Ammon's horn (tissue), 1 donor: ENCODE measurements at places on chromosomes 12 and 14.
A peak's percentile ranks its signal among the peaks of the same experiment; 100 is the strongest.

DNA sequence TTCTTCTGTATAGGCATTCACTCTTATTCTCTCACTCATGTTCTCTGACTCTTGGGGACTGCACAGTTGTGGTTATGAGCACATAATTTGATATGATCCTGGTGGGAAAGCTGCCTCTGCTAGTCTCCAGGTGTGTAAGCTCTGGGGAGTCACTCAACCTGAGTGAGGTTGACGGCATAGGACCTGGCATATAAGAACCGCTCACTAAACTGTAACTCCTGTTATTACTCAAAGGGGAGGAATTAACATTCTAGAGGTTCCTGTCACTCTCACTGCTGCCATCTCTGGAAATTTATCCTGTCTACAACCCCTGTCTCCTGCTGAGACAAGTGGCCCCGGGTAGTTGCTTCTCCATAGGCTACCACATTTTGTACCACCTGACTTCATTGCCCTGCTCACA, 14.0 kb downstream of the SRSF5 start:
- no peak for DNase-seq

GRCh38 chr14:103517721-103518421, 4.8 kb downstream of the CKB start:
- DNase-seq, result no peak

- DNase-seq, result no peak
Measured at GRCh38 chr12:7719946-7720730, 8.9 kb downstream of the DPPA3 start.

DNA sequence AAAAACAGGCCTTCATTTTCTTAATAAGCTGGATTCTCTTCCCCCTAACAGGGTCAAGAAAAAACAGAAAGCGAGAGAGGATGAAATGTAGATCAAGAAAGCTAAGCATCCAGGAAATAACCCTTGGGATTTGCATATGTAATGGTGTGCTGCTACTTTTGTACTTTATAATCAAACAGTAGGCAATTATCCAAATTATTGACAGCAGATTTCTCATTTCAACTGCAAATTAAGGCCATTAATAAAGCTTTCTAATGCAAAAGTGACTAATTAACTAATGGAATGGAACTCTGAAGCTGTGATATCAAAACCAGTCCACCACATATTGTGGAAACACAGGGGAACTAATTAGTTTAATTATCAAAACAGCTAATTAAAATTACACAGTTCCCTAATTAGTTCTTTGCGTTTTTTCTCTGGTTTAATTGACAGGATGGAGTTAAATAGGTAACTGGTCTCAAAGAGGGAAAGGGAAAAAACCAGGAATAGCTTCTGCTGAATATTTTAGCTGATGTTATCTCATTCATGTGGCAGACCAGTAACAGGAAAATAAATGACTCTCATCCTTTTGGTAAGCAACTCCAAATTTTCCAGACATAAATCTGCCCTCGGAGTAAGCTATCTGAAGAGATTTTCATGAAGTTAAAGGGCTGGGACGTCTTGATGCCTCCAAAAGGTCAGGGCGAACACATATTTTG, 182.7 kb upstream of the LMO3 start:
- no peak for DNase-seq

GRCh38 chr12:62787611-62788010, 147.3 kb downstream of the PPM1H start:
- no peak for DNase-seq

DNA sequence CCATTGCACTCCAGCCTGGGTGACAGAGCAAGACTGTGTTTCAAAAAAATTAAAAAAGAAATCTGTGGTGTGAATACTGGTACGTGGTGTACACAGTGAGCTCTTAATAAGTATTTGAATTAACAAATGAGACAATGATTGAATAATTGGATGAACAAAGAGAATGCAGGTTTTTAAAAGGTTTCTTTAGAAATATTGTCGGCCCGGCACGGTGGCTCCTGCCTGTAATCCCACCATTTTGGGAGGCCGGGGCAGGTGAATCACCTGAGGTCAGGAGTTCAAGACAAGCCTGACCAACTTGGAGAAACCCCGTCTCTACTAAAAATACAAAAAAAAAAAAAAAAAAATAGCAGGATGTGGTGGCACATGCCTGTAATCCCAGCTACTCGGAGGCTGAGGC, 6.6 kb downstream of the HIF1A start:
- no peak for DNase-seq

DNA sequence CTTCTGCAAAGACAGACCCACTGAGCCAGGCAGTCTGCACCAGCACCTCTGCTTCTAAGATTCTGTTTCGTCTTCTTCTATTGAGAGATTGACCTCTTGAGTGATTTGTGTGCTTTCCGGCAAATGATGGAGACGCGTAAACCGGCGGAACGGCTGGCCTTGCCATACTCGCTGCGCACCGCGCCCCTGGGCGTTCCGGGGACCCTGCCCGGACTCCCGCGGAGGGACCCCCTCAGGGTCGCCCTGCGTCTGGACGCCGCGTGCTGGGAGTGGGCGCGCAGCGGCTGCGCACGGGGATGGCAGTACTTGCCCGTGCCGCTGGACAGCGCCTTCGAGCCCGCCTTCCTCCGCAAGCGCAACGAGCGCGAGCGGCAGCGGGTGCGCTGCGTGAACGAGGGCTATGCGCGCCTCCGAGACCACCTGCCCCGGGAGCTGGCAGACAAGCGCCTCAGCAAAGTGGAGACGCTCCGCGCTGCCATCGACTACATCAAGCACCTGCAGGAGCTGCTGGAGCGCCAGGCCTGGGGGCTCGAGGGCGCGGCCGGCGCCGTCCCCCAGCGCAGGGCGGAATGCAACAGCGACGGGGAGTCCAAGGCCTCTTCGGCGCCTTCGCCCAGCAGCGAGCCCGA, 703 bp downstream of the ASCL4 start:
- DNase-seq, result peak; percentile 19

DNA sequence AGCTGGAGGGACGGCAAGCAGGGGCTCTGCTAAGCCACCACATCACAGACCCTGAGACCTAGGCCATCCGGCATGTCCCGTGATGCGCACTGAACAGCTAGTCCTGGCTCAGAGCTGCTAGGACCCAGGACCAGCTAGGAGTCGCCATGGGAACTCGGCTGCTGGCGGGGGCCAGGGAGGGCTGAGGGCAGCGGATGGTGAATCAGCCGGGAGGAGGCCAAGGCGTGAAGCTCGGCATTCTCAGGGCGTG, 5.1 kb downstream of the AHNAK2 start:
- DNase-seq, result peak; percentile 64

- no peak for DNase-seq
Measured at GRCh38 chr14:30223966-30224365, 296.3 kb upstream of the PRKD1 start.

DNA sequence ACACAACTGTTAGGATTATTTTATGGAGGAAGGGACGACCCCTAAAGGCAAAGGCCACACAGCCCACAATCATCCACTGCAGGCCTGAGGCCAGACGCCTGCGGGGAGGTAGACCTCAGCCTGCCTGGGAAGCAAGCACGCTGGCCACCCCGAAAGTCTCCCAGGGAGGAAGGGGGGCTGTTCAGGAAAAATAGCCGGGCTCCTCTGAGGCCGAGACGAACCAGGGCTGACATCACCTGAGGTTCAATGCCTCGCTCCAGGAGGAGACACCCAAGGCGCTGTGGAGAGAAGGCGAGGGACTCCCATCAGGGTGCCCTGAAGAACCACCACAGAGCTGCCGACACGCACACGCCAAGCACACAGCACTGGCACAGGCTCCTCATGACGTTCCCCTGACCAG, 127.4 kb downstream of the PIWIL1 start:
- DNase-seq, result no peak

DNA sequence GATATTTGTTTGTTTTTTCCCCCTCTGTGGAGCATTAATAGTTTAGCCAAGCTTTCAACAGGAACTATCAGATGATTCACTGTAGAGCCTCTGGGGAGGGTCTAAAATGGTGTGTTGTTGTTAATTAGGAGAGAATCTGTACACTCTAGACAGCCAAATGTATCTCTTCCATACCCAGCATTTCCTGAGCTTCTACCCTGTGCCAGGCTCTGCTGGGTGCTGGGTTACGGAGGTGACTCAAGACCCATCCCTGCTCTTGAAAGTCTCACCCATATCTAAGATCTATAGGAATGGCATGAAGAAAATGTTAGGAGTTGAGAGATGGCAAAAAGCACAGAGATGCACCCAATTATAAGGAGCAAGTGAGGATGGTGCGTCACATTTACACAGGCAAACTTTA, 245.8 kb downstream of the C12orf75 start:
- no peak for DNase-seq

DNA sequence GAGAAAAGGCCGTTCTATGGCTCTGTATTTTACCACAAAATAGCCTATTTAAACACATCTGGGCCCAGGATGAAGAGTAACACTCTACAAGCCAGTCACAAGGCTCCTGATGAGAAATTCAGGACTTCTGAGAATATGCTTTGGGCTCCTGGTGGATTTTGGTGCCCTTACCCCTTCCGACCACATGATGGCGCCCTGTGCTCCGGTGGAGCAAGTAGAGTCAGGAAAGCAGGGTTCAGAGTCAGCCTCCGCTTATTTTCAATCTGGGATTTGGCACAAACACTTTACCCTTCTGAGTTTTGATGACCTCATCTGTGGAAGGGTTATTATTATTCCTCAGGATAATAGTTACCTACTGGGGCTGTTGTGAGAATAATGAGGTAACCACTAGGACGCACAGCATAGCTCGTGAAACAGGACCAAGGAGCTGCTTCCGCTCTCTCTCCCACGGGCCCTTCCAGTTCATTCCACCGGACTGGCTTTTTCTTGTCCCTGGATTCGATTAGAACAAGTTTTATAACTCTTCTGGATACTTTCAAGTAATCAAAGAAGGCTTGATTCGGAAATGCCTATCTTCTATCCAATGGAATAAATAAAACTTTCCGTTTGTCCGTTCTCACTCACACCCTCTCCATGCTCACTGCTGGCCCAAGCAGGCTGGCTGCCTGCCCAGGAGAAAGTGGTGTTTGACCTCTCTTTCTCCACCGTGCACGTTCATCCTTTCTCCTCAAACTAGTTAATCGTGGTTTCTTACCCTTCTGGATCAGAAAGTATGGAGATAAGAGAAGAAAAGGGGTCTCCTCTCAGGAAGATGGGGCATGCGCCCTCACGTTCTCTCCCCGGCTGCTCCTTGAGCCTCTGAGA, 104.6 kb downstream of the GALC start:
- DNase-seq, result no peak

- DNase-seq, result no peak
Measured at GRCh38 chr12:131047789-131048610, 94.3 kb downstream of the ADGRD1 start.

GRCh38 chr14:30610787-30611343, 11.3 kb upstream of the SCFD1 start:
- DNase-seq, result peak; percentile 54

- no peak for DNase-seq
Measured at GRCh38 chr14:59438195-59438647, 27.0 kb downstream of the GPR135 start.

GRCh38 chr14:77918448-77918847, 118.5 kb downstream of the ADCK1 start:
- no peak for DNase-seq

DNA sequence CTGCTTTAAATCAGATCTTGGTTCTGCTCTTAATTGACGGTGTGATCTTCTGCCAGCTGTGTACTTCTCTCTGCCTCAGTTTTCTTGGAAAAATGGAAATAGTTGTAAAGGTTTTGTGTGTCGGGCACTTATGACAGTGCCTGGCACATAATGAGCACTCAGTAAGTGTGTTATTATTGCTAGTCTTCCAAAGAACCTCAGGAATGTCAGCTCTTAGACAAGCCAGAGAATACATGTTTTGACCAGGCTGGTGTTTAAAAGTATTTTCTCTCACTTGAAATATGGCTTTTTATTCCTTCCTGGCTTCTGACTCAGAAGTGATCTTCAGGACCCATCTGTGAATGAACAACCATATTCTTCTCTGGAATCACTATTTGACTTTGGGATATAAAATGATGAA, 304.1 kb downstream of the SNAPC1 start:
- DNase-seq, result no peak

DNA sequence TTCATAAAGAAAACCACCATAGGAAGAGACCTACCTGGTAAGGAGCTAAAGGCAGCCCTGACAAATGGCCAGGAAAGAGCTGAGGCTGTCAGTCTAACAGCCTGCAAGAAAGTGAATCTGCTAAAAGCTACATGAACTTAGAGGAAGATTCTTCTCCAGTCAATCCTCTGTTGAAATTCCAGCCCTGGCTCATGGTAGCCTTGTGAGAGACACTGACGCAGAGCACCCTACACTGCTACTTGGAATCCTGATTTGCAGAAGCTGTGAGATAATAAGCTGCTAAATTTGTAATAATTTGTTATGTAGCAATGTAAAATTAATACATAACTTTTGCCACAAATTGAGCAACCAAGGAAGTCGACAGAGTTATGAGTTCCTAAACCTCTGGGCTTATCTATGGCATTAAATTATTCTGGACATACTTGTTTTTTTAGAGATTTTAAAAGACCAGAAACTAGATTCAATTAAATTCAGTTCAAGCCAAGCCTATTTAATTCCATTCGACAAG, 257.0 kb downstream of the ETNK1 start:
- DNase-seq, result no peak

DNA sequence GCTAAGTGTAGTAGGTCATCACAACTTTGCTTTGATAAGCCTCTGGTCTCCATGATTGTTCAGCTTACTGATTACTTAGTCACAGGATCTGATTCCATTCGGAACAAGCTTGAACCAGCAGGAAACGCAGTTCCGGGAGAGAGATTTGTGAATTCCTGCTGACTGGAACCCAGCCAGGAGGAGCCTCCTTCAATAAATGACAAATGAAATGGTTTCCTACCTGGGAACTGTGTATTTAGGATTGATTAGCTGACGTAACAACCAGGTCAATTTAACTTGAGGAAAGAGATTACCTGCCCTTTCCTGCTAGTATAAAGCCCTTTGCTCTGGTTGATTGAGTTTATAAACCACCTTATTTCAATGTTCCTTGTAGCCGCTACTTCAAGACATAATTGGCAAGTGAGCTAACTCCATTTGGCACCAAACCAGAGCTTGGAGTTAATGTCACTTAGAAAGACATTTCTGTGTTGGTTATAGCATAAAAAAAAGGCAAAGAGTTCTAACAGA, 35.1 kb upstream of the KCNH3 start:
- no peak for DNase-seq

- DNase-seq, result peak; percentile 69
Measured at GRCh38 chr14:64723691-64724577, 19.7 kb downstream of the PLEKHG3 start.

GRCh38 chr12:116009805-116010204, 267.7 kb downstream of the MED13L start:
- DNase-seq, result no peak

GRCh38 chr12:65666876-65667275, 157.4 kb upstream of the HMGA2 start:
- no peak for DNase-seq

- no peak for DNase-seq
Measured at GRCh38 chr14:105199093-105199492, 18.0 kb upstream of the NUDT14 start.

GRCh38 chr12:56029166-56029519, 8.3 kb downstream of the IKZF4 start:
- DNase-seq, result no peak
